ENCODE measurements at places on chromosomes 16 and 17. TPM values are rescaled to one million over a fixed set of nuclear protein-coding genes. Genes with fewer than 3 reads are reported as not detected.

Gene MYH2
- not detected for total RNA-seq

Gene GGT6
- 0.05 TPM for total RNA-seq

Gene FSCN2
- 4.7 TPM for total RNA-seq

Gene P2RX5
- total RNA-seq, result 2.9 TPM

Gene ZNF750
- total RNA-seq, result not detected

Gene CCL7
- not detected for total RNA-seq

Gene PPY
- total RNA-seq, result not detected

All from renal cortical epithelial cell (primary cell).